ENCODE measurements at places on chromosomes 12 and 14. TPM values are rescaled to one million over a fixed set of nuclear protein-coding genes. Genes with fewer than 3 reads are reported as not detected.

DNA sequence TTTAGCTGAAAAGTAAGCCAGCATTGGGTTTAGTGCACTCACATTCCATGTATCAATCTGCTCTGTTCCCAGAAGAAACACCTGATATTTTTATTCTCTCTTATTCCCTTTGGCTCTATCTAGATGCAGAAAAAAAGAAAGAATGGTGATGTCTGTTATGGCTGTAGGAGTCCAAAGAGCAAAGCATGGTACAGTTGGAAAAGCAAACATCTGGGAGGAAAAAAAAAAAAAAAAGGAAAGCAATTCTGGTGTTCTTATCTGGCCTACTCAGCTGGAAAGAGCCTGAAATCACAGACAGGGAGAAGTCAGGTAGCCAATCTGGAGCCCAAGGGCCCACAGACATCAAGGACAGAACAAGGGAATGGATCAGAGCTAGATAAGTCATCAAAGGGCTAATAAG, 293.9 kb downstream of the DUSP6 start:
- H3K36me3 ChIP-seq = no peaks in the 10 kb centered on the region
- no peaks in the 10 kb centered on the region for H3K27me3 ChIP-seq
- no peak for DNase-seq
- H3K27ac ChIP-seq = no peak overlapping the region
- peaks cover 9% of the 10 kb centered on the region for H3K4me1 ChIP-seq

DNA sequence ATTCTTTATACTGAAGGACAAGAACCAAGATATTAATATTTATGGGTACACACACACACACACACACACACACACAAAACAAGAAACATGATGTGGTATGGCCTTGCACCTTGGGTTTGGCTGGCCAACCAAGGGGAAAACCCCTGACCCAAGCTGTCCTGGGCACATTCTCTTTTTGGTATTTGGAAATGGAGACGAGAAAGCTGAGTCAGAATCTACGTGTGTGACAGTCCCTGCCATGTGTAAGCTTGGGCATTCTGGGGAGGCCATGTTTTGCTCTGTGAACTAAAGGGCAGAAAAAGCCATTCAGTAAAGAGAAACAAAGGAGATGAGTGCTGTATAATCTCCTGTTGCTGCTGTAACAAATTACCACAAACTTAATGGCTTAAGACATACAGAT, 35.6 kb downstream of the PTGER2 start:
- no peak for DNase-seq
- no peaks in the 10 kb centered on the region for H3K36me3 ChIP-seq
- H3K4me1 ChIP-seq = peaks cover 53% of the 10 kb centered on the region
- H3K27ac ChIP-seq = no peak overlapping the region
- H3K27me3 ChIP-seq = no peaks in the 10 kb centered on the region

DNA sequence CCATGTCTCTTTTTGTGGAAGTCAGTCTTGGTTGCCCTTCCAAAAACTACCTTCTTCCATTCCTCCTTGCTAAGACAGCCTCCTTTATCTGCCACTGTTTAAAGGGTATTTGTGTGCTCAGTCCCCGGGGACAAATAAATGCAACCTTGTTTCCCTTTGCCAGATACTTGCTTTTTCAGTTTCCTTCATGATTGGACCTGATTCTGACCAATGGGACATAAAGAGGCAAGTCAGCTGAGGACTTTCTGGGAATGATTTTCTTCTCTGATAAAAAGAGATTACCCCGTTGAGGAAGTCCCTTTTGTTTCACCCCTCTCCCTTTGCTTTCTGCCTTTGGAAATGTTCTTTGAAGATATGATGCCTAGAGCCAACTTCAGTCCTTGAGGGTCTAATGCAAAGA, 7.4 kb upstream of the TUBA1B start:
- H3K27ac ChIP-seq = no peak overlapping the region
- no peak for DNase-seq
- H3K4me3 ChIP-seq = no peak overlapping the region
- H3K27me3 ChIP-seq = no peaks in the 10 kb centered on the region
- no peaks in the 10 kb centered on the region for H3K36me3 ChIP-seq
- peaks cover 1% of the 10 kb centered on the region for H3K4me1 ChIP-seq

DNA sequence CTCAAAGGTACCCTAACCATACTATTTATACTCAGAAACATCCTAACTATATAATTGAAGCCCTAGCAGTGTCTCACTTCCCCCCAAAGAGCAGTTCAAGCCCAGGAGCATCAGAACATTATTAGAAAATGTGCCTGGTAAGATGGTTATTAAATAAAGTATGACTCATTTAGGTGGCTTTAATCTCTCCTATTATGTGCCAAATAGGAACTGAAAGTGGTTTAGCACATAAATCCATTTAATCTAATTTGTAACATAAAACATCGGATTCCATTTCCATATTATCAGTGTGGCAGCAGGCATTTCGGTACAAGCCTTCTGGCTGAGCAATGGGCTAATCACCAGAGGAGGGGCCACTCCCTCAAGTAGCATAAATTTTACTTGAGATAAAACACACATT, 395.2 kb upstream of the TMTC1 start:
- H3K4me1 ChIP-seq = no peaks in the 10 kb centered on the region
- no peak overlapping the region for H3K27ac ChIP-seq
- no peak for DNase-seq
- no peak overlapping the region for H3K4me3 ChIP-seq
- no peaks in the 10 kb centered on the region for H3K36me3 ChIP-seq
- no peaks in the 10 kb centered on the region for H3K27me3 ChIP-seq

PCNX1 gene
- total RNA-seq = 72.5 TPM

- no peaks in the 10 kb centered on the region for H3K36me3 ChIP-seq
- DNase-seq = no peak
- H3K4me1 ChIP-seq = peaks cover under 1% of the 10 kb centered on the region
- H3K4me3 ChIP-seq = no peak overlapping the region
- H3K27ac ChIP-seq = no peak overlapping the region
- no peaks in the 10 kb centered on the region for H3K27me3 ChIP-seq
Observed at GRCh38 chr12:31011336-31011735, 62.3 kb upstream of the DDX11 start.

DNA sequence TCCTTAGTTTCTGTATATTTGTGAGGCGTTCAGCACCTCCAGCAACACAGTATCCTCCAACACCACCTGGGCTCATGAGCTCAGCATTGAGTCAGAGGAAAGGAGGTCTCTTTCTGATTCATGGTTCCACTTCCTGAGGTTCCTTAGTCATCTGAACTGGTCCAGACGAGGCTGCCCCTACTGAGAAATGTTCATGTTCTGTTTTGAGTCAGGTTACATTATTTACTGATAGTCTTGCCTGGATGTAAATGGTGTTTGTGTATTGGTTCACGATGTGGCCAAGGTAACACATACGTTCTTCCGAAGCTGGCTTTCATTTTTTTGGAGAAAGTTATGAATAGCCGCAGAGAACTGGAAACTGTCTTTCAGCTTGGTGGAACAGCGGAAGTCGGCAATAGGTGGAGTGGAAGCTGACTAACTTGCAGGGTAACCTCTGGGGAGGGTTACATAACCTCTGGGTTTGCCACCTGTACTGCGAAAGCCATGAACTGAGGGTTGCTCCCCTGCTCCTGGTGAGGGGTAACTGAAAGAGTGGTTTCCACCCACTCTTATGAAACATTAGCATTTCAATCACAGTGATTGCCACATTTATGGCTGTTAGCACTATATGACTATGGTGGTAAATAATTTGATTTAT, 42.2 kb upstream of the MANSC4 start:
- no peak overlapping the region for H3K4me3 ChIP-seq
- peaks cover 12% of the 10 kb centered on the region for H3K4me1 ChIP-seq
- H3K36me3 ChIP-seq = no peaks in the 10 kb centered on the region
- H3K27me3 ChIP-seq = no peaks in the 10 kb centered on the region
- H3K27ac ChIP-seq = peak overlapping the region; percentile 35
- DNase-seq = peak; percentile 89

ASIC1 gene
- 0.72 TPM for total RNA-seq

Measured in osteoblast (primary cell).